ENCODE measurements at places on chromosomes 7 and 10. TPM values are rescaled to one million over a fixed set of nuclear protein-coding genes. Genes with fewer than 3 reads are reported as not detected.

GRCh38 chr10:119326167-119326566, 118.8 kb downstream of the GRK5 start:
- no peaks in the 10 kb centered on the region for H3K36me3 ChIP-seq
- peaks cover 3% of the 10 kb centered on the region for H3K4me1 ChIP-seq
- H3K4me3 ChIP-seq: no peak overlapping the region
- H3K27ac ChIP-seq: no peak overlapping the region

DNA sequence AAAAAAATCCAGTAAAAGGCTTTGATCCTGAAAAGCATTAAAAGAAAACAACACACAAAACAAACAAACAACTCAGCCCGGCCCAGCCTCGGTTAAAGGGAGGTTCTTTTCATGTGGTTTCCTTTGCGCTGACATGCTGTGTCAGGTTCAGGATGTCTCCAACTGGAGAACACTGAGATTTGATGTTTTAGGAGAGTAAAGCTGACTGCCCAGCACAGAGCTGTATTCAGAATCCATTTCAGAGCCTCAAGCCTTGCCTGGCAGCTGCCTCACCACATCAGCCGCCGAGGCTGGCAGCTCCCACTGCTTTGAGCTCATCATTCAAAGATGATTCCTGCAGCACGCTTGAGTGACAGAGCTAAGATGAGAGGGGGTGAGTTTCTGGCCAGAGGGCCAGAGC, 205.8 kb upstream of the LYZL1 start:
- H3K4me3 ChIP-seq: no peak overlapping the region
- no peak for DNase-seq
- no peaks in the 10 kb centered on the region for H3K36me3 ChIP-seq
- H3K27ac ChIP-seq: no peak overlapping the region
- no peaks in the 10 kb centered on the region for H3K4me1 ChIP-seq
- H3K27me3 ChIP-seq: peaks cover 6% of the 10 kb centered on the region

- no peak for DNase-seq
- H3K4me1 ChIP-seq: no peaks in the 10 kb centered on the region
- no peak overlapping the region for H3K27ac ChIP-seq
- H3K27me3 ChIP-seq: peaks cover 4% of the 10 kb centered on the region
- H3K4me3 ChIP-seq: no peak overlapping the region
- no peaks in the 10 kb centered on the region for H3K36me3 ChIP-seq
Measured at GRCh38 chr10:129179972-129180678, 286.9 kb upstream of the MGMT start.

- H3K4me3 ChIP-seq: no peak overlapping the region
- peaks cover 20% of the 10 kb centered on the region for H3K4me1 ChIP-seq
- H3K27me3 ChIP-seq: no peaks in the 10 kb centered on the region
- H3K27ac ChIP-seq: no peak overlapping the region
Measured at GRCh38 chr7:133039614-133040013, 42.3 kb downstream of the CHCHD3 start.

GRCh38 chr7:44978511-44979366, at the start of gene MYO1G:
MYO1G (minus strand) TSS chr7:44979015; CDS start chr7:44978961, 54 bp downstream.
- DNase-seq: peak; percentile 93
- H3K27me3 ChIP-seq: no peaks in the 10 kb centered on the region
- peak within 1 kb of the TSS; percentile 97 for H3K4me3 ChIP-seq
- H3K4me1 ChIP-seq: peaks cover 55% of the 10 kb centered on the region
- H3K36me3 ChIP-seq: peaks cover 71% of the 10 kb centered on the region
- H3K27ac ChIP-seq: peak within 1 kb of the TSS; percentile 100

- no peaks in the 10 kb centered on the region for H3K36me3 ChIP-seq
- H3K27ac ChIP-seq: no peak overlapping the region
- peaks cover 6% of the 10 kb centered on the region for H3K27me3 ChIP-seq
Measured at GRCh38 chr7:91358303-91358702, 94.1 kb downstream of the FZD1 start.

DNA sequence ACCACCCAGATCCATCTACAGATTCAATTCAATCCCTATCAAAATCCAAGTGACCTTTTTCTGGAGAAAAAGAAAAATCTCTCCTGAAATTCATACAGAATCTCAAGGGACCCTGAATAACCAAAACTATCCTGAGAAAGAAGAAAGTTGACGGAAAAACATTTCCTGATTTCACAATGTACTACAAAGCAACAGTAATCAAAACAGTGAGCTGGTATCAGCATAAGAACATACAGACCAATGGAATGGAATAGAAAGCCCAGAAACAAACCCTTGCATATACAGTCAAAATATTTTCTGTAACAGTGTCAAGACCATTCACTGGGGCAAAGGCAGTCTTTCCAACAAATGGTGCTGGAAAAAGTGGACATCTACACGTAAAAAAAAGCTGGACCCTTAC, 89.9 kb downstream of the JMJD1C start:
- H3K4me1 ChIP-seq: peaks cover 17% of the 10 kb centered on the region
- no peak for DNase-seq
- H3K36me3 ChIP-seq: peaks cover 20% of the 10 kb centered on the region
- H3K27ac ChIP-seq: no peak overlapping the region
- H3K27me3 ChIP-seq: no peaks in the 10 kb centered on the region
- H3K4me3 ChIP-seq: no peak overlapping the region

The MEOX2 gene
- total RNA-seq: not detected

The CCL24 gene
- total RNA-seq: not detected

The TMEM26 gene
- total RNA-seq: not detected

The BAG3 gene
- total RNA-seq: 17.5 TPM

The ACHE gene
- total RNA-seq: not detected

All from activated naive CD8-positive, alpha-beta T cell treated with anti-CD3 and anti-CD28 coated beads for 36 hours (primary cell).